ENCODE measurements at places on chromosomes 5 and 9. TPM values are rescaled to one million over a fixed set of nuclear protein-coding genes. Genes with fewer than 3 reads are reported as not detected.

The PDE6A gene
- 0.05 TPM for total RNA-seq

The DCAF12 gene
- 36.3 TPM for total RNA-seq

The ADGRD2 gene
- total RNA-seq = not detected

The CER1 gene
- total RNA-seq = not detected

The FOXD4 gene
- not detected for total RNA-seq

The DMRT1 gene
- 0.12 TPM for total RNA-seq

The ACER2 gene
- 2.8 TPM for total RNA-seq

The PAX5 gene
- total RNA-seq = 2.2 TPM

The SMIM33 gene
- total RNA-seq = 0.35 TPM

The PCDHGB4 gene
- total RNA-seq = not detected

The CDO1 gene
- total RNA-seq = 0.50 TPM

All from activated T-cell treated with anti-CD3 and anti-CD28 coated beads, Interleukin-2, amount 50 U/mL, for 72 hours (primary cell).